Activated effector memory CD4-positive, alpha-beta T cell treated with Interleukin-2 at 50 U/mL for 16 hours (primary cell): ENCODE measurements at places on chromosomes 7 and 10.

- no peak for DNase-seq
Measured at GRCh38 chr10:72421885-72422540, 67.3 kb upstream of the DNAJB12 start.

DNA sequence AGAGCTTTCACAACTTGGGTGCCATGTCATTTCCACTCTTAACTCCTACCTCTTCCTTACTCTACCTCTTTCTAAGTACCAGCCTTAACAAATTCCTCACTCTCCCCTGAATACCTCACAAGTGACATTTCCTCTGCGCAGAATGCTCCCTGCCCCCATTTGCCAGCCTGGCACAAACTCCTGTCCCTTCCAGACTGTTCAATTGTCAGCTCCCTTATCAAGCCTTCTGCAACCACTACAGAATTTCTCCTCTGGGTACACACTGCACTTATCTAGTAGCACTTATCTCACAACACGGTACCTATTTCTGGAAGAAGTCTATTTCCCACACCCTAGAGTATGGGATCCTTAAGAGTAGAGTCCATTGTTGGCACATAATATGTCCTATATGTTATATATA is 39.1 kb upstream of the ANAPC16 start:
- DNase-seq: no peak

GRCh38 chr7:137439829-137440825 is 96.6 kb upstream of the PTN start:
- DNase-seq: no peak

DNA sequence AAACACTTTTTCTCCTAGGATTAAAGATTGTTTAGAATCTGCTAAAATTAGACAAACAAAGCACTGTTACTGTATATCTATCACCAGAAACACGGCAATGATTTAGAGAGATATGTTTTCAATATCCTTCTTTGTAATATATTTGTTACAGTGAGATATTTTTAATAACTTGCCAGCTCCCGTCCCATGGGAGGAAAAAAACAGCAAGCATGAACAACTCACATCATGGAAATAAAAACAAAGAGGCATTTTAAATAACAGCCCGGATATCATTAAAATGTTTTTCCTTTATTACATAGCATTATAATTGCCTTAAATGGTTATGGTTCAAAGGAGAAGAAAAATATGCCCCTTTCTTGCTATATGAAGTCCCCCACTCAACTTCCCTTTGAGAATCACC is 272.1 kb downstream of the BMPER start:
- no peak for DNase-seq

DNA sequence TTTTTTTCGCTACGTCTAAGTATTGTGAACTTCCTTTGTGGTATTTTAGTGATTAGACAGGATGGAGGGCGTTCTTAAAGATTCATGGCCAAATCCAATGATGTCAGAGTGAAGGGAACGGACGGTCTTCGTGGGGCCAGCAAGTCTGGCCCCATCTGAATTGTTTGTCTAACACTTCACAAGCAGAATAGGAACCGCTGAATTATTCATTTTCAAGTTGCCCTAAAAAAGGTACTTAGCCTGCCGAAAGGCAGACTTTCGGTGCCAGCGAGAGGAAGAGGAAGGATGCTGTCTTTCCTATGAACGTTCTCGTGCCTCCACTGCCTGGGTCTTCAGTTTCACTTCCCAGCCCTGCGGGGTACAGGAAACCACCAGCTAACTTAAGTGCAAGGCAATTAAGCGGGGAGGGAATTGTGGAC is 145.7 kb upstream of the SH2B2 start:
- no peak for DNase-seq

DNA sequence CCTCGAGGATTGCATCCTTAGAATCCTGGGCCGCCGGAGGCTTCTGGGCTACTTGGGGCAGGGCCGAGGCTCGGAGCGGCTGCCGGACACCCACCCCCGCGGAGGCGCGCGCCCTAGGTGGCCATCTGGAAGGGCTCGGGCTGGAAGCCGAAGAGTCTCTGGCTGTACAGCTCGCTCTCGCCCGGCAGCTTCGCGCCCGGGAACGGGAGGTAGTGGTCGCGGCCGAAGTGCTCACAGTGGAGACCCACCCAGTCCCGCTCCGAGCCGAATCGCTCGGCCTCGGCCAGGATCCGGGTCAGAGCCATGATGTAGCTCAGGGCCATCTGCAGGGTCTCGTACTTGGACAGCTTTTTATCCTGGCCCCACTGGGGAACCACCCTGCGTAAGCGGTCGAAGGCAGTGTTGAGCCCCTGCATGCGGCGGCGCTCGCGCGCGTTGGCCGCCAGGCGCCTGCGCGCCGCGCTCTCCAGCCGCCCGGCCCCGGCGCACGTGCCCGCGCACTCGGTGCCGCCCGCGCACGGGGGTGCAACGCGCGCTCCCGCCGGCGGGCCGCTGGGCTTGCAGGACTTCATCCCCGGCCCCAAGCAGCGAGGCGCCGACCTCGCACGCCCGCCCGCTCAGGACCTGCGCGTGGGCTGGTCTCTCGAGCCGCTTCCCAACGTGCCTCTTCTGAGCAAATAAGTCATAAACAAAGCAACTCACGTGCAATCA is 652 bp downstream of the ATOH7 start:
- no peak for DNase-seq

GRCh38 chr10:17247210-17247609 is 19.2 kb downstream of the VIM start:
- no peak for DNase-seq

DNA sequence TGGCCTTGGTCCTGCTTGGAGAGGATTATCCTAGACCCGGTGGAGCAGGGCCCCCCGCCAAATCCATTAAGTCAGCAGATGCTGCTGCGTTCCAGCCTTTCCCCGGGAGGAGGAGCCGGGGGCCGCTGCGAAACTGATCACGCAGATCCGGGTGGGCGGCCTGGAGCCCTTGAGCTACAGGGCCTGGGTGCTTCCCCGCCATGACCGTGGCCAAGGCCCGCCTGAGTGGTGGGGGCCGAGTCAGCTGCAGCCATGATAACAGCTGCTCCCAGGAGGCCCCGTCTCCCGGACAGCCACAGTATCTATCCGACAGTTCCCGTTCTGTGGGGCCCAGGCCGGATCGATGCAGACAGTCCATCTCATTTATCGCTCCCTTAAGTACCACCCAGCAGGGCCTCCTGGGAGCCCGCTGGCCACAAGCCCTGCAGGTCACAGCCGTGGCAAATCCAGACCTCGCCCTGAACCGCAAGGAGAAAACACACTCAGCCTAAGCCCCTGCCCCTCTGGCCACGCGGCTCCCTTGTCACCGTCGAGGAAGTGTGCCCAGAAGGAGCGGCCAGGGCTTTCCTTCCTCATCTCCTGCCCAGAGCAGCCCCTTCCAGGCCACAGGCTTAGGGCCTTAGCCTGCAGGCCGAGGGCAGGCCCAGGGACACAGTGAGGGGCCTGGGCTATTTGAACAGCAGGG is 34.4 kb upstream of the SLC29A4 start:
- no peak for DNase-seq

DNA sequence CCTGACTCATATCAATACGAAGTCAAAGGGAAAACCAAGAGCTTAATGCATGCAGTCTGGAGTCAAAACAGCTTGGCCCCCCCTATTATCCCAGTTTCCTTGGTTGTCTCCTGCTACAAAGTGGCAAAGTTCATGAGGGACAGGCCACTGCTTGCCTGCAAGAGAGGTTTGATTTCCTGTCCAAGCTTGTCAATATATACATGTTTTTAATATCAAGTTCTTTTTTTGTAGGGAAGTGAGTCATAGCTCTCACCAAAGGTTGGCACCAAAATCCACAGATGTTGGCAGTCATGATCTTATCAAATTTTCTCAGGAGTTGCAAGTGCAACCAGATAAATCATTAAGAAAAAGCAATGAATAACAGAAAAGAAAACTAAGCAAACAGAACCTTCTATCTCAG is 176.8 kb downstream of the COBL start:
- no peak for DNase-seq

DNA sequence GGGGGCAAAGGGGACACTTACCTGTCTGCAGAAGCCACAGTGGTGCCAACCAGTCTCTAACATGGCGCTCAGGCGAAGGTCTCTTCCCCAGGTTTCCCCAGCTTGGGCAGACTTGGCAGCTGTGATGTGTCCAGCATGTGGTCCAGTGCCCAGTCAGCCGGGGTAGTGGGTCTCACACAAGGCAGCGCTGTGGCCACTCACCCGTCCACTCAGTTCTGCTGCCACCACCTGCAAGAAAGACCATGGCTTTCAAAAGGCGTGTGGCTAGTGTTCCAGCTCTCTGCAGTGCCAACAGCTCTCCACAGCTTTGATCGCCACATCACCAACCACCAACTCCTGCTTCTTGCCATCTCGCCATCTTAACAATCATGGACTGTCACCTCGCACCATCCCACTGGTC is 259.6 kb downstream of the USP6NL start:
- no peak for DNase-seq

DNA sequence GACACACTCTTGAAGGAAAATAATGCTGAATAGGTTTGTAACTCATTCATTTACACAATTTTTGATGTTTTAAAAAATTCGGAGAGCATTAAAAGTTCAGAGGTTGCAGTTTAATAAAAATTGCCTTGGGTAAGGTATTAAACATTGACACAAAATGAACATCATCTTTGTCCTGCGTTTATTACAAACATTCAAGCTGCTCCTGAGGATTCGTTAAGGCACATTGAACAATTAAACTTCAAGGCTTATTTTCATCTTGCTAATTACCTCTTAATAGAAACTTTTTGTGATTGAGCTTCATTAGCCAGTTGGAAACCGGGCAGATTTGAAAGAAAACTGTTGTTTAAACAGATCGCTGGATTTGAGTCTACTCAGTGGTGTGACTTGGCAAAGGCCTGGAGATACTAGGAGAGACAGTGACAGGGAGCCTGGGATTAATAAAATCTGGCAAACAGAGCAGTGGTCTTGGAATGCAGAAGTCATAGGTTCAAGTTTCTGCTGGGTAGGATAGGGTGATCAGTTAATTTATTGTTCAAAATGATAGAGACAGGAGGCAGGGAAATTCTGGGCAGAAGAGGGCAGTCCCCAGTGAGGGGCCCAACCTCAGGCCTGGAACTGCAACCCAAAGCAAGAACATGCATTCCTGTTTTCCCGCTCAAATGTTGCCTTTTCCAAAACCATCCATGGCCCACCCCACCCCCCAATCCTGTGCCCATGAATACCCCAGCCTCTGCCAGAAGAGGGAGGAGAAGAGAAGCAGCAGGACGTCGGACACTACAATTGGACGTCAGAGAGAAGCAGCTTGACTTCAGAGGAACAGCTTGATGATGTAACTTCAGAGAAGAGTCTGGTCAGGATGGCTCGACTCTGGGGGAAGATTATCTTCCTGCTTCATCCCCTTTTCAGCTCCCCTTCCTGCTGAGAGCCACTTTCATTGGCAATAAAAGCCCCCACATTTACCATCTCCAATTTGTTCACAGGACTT is 43.5 kb upstream of the SLC35G1 start:
- DNase-seq: no peak

DNA sequence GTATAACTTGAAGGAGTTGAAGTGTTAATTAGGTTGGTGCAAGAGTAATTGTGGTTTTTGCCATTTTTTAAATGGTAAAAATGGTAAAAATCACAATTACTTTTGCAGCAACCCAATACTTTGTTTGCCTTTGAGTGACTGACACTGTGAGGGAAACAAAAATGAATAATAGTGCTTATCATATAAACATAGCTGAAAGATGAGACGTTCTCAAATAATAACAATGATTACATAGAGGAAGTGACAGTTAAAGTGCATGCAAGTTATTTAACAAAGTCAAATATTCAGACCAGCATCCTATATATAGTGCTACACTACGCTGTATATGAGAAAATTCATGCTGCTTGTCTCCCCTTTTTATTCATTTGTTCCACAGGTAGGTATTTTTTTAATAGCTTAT is 4.7 kb upstream of the HBP1 start:
- DNase-seq: no peak

DNA sequence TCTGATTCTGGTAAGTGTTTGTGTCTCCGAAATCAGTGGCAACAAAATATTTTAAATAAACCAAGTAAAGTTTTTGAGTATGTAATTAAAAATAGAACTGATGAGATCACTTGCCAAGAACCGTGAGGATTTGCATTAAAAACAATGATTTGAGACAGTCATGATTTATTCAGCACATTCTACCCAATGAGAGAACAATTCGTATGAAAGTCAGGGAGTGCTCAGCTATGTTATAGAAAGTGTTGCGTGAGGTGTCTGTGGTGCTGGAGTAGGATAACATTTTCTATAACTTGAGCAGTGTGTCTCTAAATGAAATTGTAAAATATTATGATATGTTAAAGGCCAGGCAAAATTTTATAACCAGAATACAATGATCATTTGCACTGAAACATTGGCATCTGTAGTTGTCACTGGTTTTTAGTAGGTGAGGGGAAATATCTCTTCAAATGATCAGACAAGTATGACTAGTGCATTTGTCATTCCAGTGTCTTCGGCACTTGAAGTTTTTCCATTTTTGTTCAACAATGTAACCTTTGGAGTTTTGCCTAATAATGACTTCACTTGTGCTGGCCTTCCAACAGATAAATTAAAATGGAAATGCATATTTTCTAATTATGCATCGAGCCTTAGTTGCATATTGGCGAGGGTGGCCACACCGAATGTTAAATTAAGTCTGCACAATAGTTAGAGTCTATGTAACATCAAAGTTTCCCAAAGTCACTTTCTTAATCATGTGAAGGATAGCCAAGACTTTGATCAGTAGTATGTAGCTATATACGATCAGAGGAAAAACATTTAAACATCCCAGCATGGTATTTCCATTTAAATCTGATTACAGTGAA is 335.9 kb downstream of the GFRA1 start:
- no peak for DNase-seq

GRCh38 chr10:70350501-70350900 is 31.9 kb downstream of the LRRC20 start:
- no peak for DNase-seq

DNA sequence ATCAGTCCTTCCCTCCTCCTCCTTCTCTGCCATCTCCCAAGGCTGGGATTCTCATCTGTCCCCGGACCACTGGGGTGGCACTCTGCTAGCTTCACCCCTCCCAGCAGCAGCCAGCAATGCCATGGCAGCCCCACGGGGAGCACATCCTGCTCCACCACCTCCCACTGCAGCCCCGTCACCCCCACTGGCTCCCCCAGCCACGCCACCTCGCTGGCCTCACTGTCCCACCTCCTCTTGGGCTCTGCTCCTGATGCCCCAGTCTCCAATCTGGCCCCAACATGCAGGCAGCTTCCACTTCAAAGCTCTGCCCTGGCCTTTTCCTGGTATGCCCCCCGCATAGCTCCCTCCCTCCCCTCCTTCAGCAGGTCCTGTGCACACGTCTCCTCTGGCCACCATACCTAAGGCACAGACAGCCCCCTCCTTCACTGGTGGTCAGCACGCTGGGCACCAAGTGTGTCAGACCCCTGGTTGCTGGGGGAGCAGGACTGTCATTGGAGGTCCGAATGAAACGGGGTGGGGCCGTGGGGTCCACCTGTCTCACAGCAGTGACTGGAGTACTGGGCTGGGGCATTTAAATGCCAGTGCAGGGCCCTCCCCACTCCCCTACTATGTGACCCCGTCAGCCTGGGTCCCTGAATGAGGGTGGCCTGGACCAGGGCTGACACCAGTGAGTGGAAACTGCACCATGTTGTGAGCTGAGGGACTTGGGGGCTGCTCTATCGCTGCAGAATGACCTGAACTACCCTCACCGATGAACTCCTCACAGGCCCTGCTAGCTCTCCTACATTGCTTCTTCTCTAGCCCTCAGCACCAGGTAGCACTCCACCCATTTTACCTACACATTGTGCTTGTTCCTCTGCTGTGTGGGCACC is 38.7 kb downstream of the RASGEF1A start:
- DNase-seq: no peak
